ENCODE measurements at places on chromosomes 2 and 18. TPM values are rescaled to one million over a fixed set of nuclear protein-coding genes. Genes with fewer than 3 reads are reported as not detected.
A peak's percentile ranks its signal among the peaks of the same experiment; 100 is the strongest.

CDH7 gene
- total RNA-seq = not detected

LHCGR gene
- total RNA-seq = not detected

L3MBTL4 gene
- total RNA-seq = 0.19 TPM

FBXO15 gene
- 0.58 TPM for total RNA-seq

GBX2 gene
- not detected for total RNA-seq

- DNase-seq = no peak
Observed at GRCh38 chr2:105257981-105258380, 16.4 kb downstream of the GPR45 start.

DNA sequence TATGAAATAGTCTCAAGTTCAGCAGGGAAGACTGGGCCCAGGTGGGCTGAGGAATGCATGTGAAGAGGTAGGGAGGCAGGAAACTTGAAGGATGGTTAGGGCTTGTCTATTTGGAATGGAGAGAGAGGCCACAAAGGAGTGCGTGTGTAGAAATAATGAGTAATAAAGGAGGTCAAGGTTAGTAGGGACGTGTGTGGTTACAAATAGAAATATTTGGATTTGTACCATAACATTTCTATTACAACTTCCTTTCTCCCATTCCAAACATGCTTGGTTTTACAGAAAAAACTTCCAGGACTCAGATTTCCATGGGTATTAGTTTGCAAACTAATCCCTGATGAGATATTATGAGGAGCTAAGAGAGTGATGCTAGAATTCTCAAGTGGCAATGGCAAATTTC is 280.6 kb downstream of the NCKAP5 start:
- no peak for DNase-seq

- DNase-seq = no peak
Observed at GRCh38 chr2:33062665-33063250, 116.0 kb downstream of the LTBP1 start.

DNA sequence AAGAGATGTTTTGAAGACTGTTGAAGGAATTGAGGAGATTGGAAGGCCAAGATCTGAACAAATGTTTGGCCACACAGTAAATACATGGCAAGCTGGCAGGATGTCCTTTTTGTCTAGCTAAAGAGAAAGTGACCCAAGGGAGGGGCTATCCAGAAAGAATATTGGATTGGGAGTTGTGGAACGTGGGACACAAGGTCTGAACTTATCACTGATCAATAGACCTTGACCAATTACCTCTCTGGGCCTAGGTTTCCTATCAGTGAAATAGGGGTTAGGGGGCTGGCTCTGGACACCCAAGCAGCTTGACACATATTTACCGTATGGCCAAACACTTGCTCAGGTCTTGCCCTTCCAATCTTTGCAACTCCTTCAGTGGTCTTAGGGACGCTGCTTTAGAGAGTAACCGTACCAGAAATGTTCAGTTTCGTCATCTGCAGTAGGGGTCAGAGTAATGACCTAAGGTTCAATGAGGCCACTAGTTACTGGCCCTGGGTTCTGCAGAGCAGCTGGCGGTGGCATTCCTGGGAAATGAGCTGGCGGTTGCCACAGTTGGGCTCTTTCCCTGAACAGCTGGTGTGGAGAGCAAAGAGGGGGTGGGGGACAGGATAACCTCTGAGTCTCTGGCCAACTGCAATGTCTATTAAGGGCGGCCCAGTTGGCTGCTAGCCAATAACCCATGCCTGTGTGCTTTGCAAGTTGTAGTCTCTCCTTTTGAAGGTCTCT is 70.1 kb upstream of the STPG4 start:
- DNase-seq = no peak

- no peak for DNase-seq
Observed at GRCh38 chr18:59748628-59749360, 51.6 kb upstream of the CCBE1 start.

- no peak for DNase-seq
Observed at GRCh38 chr2:120661551-120661950, 74.1 kb upstream of the GLI2 start.

GRCh38 chr2:126208266-126208665 is 447.7 kb upstream of the GYPC start:
- DNase-seq = no peak

GRCh38 chr2:10283106-10284062 is 19.3 kb upstream of the HPCAL1 start:
- no peak for DNase-seq

GRCh38 chr18:76448256-76449110 is 46.6 kb downstream of the ZNF516 start:
- no peak for DNase-seq

- peak; percentile 32 for DNase-seq
Observed at GRCh38 chr18:63098018-63098981, 221.3 kb downstream of the BCL2 start.

DNA sequence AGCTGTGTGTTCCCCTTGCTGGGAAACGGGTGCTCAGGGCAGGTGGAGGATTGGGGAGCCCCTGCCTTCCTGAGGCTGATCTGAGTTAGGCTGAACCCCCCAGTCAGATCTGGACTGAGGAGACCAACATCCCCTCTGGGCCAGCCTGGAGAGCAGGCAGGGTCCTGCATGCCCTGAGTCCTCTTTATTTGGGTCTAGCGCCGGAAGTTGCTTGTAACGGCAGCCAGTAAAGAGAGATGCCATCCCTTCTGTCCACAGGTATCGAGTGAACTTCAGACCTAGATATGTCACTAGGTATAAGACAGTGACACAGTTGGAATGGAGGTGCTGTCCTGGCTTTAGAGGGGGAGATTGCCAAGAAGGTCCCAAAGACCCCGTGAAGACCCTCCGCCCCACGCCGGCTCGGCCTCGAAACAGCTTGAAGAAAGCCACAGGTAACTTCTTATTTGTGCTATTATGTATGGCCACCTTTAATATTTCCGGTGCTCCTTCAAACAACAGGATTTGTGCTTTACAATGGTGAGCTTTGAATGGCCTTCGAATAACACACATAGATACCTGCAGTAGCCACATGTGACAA is 38.0 kb downstream of the EMILIN2 start:
- no peak for DNase-seq

- peak; percentile 34 for DNase-seq
Observed at GRCh38 chr2:46179037-46179621, 118.1 kb upstream of the EPAS1 start.

Data from CD4-positive, alpha-beta T cell (primary cell).